ENCODE measurements at places on chromosomes 12 and 14.

DNA sequence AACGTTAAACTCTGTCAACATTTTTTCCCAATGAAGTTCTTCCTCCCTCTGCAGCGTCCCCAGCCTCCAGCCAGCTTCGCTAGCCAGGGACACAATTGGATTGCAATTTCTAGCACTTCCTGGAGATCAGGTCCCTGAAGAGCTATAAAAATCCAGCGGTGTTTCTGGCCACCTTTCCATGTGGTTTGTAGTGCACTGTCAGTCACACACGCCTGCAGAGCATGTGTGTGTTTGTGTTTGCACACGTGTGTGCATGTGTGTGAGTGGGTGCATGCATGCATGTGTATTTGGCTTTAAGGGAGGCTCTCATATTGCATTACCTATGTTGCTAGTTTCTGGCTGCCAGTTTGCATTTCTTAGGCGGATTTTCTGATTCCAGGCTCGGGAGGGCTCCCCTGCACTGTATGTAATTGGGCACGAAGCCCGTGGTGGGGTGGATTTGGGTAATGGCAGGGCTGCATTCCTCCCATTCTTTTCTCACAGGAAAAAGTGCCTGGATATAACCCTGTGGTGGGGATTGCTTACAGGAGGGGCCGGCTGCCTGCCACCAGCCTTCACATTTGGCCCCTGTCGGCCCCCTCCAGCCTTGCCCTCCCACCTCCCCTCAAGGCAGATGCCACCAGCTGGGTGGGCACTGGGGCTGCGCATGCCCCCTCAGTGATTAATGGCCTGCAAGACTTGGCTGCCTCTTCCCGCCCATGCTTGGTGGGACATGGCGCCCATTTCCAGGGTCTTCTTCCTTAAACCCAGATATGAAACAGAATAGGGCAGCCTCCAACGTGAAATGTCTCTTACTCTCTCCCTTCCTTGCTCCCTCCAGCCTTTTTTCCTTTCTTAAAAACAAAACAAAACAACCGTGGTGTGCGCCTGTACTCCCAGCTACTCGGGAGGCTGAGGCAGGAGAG lies 74.0 kb downstream of the TSPAN9 start:
- no peak for DNase-seq

DNA sequence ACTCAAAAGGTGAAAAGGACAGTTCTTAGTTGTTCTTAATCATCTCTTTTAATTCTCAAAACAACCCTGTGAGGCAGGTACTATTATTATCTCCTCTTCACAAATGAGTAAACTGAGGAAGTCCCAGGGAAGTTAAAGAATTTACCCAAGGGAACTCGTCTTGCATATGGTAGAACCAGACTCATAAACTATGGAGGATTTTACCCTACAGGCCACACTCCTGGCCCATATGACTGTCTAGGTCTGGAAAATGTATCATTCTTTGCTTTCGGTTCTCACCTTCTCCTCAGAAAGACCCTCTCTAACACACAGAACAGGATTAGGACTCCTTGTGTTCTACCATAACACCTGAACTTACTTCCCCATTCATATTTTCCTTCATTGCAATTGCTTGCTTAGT lies 18.9 kb downstream of the SOX5 start:
- DNase-seq: no peak

DNA sequence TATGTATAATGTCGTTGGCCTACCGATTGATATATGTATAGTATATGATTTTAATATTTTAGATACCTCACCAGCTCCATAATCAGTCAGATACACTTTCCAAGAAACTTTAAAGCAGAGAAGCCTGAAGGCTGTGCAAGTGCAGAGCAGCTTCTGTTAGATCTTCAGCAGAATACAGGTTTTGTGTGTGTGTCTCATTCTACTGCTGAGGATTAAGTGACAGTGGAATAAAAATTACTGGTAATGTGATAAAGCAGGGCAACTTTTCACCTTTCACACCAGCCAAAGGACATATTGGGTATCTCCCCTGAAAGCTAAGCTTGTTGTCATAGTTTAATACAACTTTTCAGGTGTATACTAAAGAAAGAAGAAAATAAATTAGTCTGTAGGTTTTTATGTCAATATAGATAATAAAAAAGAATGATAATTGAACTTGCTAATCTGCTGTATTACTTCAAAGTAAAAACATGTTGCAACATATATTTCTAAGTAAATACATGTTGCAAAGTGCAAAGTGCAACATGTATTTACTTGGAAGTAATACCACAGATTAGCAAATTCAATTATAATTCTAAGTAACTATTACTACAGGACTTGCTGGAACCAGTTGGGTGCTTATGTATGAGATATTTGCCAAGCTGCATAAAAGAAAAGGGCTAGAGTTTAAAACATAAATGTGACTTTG lies 128.3 kb downstream of the SLC16A7 start:
- DNase-seq: no peak

DNA sequence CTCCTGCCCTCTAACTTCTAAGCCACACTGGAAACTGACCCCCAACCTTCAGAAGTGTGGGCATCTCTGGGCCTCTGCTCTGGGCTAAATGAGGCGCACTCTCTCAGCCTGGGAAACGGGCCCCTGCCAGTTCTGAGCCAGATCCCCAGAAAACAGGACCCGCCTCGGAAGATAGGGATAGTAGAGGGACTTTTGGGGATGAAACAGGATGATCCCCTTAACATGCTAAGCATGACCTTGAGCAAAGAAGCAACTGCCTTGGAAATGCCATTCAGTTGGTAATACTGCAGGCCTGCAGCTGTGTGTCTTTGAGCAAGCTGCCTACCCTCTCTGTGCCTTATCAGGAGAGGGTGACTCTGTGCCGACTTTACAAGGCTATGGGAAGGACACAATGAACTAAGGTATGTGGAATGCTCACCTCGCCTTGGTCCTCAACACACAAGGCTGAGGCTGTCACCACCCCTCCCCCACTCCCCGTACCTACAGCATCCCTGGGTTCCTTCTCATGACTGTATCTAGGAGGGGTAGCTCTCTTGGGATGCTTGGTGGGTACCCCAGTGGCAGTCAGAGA lies 54.0 kb downstream of the NCOR2 start:
- DNase-seq: no peak

DNA sequence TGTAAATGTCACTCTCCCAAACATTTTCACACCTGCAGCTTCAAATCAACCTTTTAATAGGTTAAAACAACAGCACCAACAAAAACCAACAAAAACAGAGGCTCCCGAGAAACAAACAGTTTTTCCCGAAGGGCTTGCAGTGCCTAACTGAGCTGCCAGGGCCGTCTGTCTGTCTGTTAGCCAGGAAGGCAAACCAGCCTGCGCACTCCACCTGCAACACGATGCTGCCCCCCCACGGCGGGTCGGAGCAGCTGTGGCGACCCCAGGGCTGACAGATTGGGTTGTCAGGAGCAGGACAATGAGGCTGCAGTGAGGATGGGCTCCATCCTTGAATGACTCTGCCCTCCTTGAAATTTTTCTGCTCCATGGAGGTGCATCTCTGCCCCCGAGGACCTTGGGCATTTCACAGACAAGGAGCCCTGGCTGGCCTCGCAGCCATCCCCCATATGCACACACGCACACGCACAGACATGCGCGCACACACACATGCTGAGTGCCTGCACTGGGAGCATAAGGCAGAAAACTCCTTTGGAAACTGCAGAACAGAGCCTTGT lies 2.6 kb downstream of the RTL1 start:
- peak; percentile 9 for DNase-seq

DNA sequence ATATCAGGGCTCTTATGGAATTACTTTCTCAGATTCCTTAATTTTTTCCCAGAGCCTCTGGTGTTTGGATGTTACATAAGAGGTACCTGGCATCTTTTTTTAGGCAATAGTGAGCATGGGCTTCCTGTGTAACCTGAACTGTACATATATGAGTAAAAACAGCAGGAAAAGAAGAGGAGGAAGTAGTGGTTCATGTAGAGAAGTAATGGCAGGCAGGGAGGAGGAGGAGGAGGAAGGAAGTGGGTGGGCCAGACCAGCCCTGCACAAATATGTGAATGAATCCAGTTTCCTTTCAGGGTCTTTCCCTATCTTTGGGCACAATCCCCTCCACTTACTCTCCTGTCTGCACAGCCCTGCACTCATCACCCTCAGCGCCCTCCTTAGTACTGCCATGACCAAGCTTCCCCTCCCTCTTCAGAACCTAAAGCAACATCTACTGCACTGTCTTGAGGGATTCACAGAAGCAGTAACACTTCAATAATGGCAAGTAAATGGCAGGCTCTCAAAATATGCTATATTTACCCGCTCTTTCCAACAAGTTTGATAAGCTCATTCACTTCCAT lies 40.9 kb upstream of the GSG1 start:
- DNase-seq: no peak

DNA sequence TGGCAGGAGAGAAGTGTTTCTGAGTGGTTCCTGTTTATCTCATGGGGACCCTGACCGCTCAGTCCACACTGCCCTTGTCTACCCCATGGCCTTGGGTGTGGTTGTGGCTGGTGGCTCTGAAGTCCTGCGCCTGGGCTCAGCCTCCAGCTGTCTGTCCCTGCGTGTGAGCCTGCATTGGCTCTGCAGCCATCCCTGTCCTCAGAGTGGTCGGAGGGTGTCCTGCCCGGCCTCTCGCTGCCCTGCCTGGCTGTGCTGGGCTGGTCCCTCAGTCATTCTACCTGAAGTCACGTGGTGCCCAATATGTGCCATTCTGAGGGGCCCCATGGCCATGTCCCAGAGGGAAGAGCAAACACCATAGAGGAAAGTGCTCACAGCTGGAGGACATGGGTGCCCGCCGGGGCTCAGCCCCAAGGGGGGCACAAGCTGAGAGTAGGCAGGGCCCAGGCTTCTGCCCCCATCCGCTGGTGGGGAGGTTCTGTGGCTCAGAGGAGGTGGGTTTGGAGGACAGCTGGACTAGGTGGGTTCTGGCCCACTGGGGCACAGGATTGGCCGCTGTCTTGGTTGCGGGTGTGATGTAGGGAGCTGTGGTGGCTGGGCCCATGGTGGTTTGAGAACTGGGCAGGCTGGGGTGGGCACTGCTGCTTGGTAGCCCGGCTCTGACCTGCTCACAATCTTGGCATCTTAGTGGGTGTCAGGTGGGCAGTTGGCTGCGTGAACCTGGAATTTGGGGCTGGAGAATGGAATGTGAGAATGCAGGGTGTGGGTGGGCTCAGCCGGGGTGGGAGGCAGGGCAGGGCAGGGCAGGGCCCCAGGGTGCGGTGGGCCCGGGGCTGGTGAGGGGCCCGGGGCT lies 11.6 kb downstream of the TEDC1 start:
- no peak for DNase-seq

GRCh38 chr12:26443309-26443708 lies 247.9 kb downstream of the SSPN start:
- DNase-seq: no peak

DNA sequence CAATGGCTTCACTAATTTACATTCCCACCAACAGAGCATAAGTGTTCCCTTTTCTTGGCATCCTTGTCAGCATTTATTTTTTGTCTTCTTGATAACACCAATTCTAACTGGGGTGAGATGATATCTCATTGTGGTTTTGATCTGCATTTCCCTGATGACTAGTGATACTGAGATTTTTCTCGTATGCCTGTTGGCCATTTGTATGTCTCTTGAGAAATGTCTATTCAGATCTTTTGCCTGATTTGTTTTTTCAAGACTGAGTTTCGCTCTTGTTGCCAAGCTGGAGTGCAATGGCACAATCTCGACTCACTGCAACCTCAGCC lies 4.7 kb upstream of the PLD4 start:
- no peak for DNase-seq

GRCh38 chr14:78673845-78674244 lies 503.7 kb downstream of the NRXN3 start:
- no peak for DNase-seq

- DNase-seq: no peak
Measured at GRCh38 chr12:586318-587071, 76.8 kb downstream of the NINJ2 start.

GRCh38 chr14:100701314-100701713 lies 25.4 kb upstream of the DLK1 start:
- DNase-seq: no peak

DNA sequence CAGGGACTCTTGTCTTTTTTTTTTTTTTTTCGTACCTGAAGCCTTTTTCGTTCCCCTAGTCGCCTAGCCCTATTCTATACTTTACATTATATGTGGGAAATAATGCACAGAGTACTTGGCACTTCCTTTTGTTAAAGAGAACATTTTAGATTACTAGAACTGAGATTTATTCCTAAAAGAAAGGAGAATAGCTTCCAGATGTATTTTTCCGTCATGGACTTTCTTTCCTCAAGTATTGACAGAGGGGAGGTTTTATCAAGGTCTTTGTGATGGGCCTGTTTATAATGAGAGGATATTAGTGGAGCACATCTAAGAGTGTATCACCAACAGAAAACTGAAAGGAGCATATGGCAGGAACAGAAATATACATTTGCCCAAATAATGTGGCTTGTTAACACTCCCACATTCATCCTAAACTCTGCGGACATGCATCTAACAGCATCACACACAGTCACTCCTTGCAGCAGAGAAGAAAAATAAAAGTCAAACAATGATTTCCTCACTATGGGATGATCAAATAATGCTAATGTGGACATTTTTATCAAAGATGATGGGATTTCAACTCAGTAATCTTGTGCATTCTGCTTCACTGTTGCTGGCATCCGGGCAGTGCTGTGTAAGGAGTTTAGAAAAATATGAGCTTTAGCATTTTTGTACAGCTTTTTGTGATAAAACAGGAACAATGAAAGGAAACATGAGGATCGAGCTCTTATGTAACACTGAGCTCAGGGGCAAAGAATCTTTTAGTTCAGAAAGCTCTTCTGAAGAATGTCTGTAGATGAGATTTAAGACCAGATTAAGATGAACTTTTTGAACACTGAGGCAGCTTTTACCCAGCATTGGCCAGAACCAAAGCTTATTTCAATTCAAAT lies 183.1 kb downstream of the EGLN3 start:
- no peak for DNase-seq

GRCh38 chr14:55136885-55137786 lies 8.1 kb downstream of the LGALS3 start:
- DNase-seq: no peak

- no peak for DNase-seq
Measured at GRCh38 chr14:75434138-75434889, 6.5 kb downstream of the JDP2 start.

GRCh38 chr12:57553343-57554202 lies 3.7 kb downstream of the KIF5A start:
- no peak for DNase-seq

GRCh38 chr14:88983755-88984154 lies 159.3 kb downstream of the TTC8 start:
- DNase-seq: no peak

GRCh38 chr14:69214393-69214792 lies 23.1 kb downstream of the EXD2 start:
- DNase-seq: no peak

- DNase-seq: no peak
Measured at GRCh38 chr12:39946361-39947280, 159.3 kb downstream of the SLC2A13 start.

GRCh38 chr12:120229071-120229486 lies 28.2 kb upstream of the RPLP0 start:
- no peak for DNase-seq

DNA sequence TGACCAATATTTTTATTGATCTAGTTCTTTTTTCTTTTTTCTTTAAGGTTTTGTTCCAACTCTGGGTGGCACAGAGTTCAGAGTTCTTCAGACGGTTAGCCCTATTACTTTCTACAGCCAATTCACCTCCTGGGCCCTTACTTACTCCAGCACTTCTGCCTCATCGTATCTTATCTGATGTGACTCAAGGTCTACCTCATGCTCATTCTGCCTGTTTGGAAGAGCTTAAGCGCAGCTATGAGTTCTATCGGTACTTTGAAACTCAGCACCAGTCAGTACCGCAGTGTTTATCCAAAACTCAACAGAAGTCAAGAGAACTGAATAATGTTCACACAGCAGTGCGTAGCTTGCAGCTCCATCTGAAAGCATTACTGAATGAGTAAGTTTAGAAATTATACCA lies 64.7 kb downstream of the VEZT start:
- no peak for DNase-seq
